Stimulated activated CD4-positive, alpha-beta T cell treated with anti-CD3 and anti-CD28 coated beads, Interleukin-1b, Interleukin-23, amount 100 ng/mL, for 24 hours (primary cell): ENCODE measurements at places on chromosomes 1 and 21.

GRCh38 chr1:118104951-118105350 lies 80.1 kb downstream of the SPAG17 start:
- no peak for DNase-seq

DNA sequence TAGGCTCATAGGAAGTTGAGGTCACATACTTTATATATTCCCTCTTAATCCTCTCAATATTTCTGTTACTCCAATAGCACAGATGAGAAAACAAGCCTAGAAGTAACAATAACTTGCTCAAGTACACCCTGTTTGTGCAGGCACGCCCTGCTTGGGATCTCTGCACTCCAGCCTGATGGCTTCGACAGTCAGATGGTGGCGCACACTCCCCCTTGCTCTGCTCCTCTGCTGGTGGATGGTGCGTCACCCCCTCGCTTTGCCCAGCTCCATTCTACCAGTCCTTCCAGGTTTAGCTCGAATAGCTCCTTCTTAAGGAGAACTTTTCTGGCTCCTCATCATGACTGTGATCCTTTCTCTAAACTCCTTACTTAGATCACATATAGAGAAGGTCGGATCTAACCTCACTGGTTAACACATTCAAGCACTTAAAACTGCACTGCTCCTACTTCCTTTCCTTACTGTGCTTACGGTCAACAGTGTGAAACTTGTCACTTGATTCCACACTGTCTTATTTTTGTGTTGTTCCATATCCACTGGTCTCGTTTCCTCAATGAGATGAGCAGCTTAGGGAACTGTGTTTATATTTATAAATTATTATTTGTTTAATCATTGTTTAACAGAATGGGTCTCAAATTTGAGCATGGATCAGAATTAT lies 3.0 kb downstream of the TSPAN2 start:
- no peak for DNase-seq

- no peak for DNase-seq
Measured at GRCh38 chr1:6627841-6628545, 3.3 kb downstream of the THAP3 start.

GRCh38 chr1:155966750-155967149 lies 11.6 kb downstream of the ARHGEF2 start:
- DNase-seq = no peak

GRCh38 chr1:155130272-155131006 lies 2.8 kb downstream of the EFNA1 start:
- no peak for DNase-seq

DNA sequence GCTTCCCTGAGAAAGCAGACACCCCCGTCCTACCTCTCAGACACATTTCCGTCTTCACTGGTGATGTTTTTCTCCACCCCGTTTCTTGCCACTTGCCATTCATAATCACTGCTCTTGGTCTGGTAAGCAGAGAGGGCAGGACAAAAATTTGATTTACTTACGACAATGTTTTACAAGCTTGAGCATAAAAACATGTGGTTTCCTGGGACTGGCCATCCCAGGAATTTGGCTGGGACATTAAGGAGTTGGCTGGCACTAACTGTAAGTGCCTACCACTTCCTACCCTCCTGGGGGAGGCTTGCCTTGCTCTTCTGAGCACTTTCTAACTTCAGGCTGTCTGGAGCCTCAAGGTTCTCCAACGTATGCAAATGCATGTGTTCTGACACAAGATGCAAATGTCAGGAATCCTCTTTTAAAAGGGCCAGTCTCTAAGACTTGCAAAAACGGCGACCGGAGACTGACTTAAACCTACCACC lies 24.2 kb downstream of the ZBTB18 start:
- DNase-seq = no peak

DNA sequence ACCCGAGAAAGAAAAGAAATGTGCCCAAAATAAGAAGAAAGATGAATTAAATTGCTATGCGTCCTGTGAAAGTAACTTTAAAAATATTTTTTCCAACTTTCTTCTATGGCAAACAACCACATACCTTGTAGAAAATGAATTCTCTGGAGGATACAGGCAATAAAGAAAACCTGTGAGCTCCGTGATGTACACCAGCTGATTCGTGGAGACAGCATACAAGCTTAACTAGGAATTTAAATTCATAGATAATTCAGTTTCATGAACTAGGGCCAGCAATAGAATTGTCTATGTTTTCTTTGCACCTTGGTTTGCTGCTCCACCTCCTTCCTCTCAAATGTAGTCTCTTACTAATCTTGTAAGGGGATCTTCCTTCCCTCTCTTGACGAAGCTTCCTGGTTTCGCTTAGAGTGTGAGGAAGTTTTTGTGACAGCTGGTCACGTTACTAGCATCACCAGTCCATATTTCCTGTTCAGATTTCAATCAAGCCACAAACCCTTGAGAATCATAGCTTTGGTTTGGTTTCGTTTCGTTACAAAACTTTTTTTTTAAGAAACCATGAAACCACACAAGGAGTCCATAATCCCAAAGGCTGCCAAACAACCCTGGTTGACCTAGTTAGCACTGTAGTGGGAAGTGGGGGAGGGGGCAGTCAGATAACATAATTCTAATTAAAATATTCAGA lies 35.8 kb downstream of the GREM2 start:
- no peak for DNase-seq

- DNase-seq = no peak
Measured at GRCh38 chr1:109799445-109799844, 35.7 kb upstream of the EPS8L3 start.

DNA sequence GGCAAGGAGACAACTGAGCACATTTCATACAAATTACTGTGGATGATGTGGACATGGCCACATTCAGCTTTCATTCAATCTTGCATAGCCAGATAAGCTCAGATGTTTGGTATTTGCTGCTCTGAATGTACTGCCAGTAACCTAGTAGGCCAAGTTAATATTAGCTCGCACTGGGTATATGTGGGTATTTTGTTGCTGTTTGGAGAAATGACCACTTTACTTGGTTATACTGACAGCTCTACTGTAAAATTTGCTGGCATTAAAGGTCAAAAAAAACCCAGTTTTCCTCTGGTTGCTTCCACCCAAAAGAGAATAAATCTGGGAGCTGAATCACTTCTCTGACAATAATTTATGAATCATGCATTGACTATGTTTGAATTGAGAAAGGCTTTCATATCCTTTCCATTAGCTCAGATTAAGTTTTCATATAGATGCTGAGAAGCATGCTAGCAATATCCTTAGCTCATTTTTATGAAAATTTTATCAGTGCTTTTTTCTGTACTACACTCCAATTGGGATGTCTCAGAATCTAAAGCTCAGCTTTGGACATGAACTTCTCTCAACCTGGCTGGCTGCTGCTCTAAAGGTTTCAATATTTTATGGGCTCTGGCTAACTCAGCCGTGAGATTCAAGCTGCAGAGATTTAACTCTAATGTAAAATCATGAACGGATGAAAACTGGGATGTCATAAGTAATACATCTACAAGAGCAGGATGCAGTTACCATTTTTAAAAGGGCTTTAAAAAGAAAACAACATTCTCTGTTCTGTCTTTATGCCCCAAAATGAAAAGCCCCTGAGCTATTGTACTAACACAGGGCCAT lies 330.0 kb downstream of the BARHL2 start:
- no peak for DNase-seq

DNA sequence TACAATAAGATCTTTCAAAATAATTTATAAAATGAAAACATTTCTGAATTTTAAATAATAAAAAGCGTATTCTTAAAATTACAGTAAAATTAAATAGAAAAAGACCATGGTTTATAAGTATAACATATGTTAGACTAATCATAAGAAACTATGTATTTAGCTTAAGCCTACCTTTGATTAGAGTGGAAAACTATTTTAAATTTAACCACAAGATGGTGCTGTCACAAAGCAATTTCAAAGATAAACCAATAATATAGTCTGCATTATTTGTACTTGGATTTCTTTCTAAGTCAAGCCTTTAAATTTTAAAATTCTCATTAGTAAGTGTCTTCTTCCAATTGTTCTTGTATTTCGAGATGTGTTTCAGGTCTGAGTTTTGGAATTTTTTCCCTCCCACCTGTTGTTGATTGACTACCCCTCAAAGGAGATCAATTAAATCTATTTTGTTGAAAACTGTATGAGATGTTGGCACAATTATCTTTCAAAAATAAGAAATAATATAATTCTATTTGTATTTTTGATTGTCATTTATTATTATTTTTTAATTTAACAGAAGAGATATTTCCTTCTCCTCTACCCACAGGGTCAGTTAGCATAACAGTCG lies 459.8 kb downstream of the KCNT2 start:
- no peak for DNase-seq
